ENCODE measurements at places on chromosomes 11 and 22. TPM values are rescaled to one million over a fixed set of nuclear protein-coding genes. Genes with fewer than 3 reads are reported as not detected.

- peak; percentile 42 for DNase-seq
- H3K36me3 ChIP-seq = no peaks in the 10 kb centered on the region
- H3K4me3 ChIP-seq = no peak overlapping the region
- no peaks in the 10 kb centered on the region for H3K27me3 ChIP-seq
Measured at GRCh38 chr11:117582433-117582832, 214.6 kb downstream of the DSCAML1 start.

DNA sequence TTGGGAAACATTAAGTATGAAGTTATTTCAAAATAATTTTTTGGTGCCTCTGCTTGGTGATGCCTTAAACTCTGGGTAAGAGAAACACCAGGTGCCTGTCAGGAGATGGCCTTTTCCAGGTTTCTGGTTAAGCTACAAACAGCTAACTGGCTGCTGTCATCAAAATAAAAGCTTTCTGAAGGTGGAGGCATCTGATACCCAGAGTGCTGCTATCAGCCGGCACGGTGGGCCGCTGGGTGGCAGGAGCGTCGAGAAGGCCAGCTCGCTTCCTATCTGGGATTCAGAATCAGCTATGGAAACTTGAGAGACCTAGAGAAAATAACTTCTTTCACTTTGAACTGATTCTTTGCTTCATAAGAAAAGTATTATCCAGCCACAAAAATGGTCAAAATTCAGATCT lies 80.8 kb upstream of the PITPNB start:
- H3K27ac ChIP-seq = no peak overlapping the region
- no peaks in the 10 kb centered on the region for H3K4me1 ChIP-seq
- DNase-seq = peak; percentile 56
- no peaks in the 10 kb centered on the region for H3K27me3 ChIP-seq
- no peaks in the 10 kb centered on the region for H3K36me3 ChIP-seq
- no peak overlapping the region for H3K4me3 ChIP-seq

GRCh38 chr11:9320047-9320446 lies 5.7 kb upstream of the TMEM41B start:
- peaks cover 5% of the 10 kb centered on the region for H3K4me1 ChIP-seq
- no peak overlapping the region for H3K4me3 ChIP-seq
- no peak for DNase-seq
- no peaks in the 10 kb centered on the region for H3K36me3 ChIP-seq

- H3K4me1 ChIP-seq = no peaks in the 10 kb centered on the region
- no peak overlapping the region for H3K27ac ChIP-seq
- no peaks in the 10 kb centered on the region for H3K27me3 ChIP-seq
- no peak for DNase-seq
Measured at GRCh38 chr11:26944866-26945664, 48.8 kb upstream of the FIBIN start.

RFPL1 gene
- total RNA-seq = not detected

OTOG gene
- not detected for total RNA-seq

BANF1 gene
- 52.6 TPM for total RNA-seq
